ENCODE measurements at places on chromosomes 16 and 17. TPM values are rescaled to one million over a fixed set of nuclear protein-coding genes. Genes with fewer than 3 reads are reported as not detected.

Gene SCNN1G
- 4.2 TPM for polyA plus RNA-seq

Gene MPP2
- polyA plus RNA-seq, result 4.8 TPM

Gene CXCL16
- polyA plus RNA-seq, result 14.3 TPM

Gene CD300H
- not detected for polyA plus RNA-seq

Gene PPP4C
- 66.6 TPM for polyA plus RNA-seq

Gene CCL8
- 0.51 TPM for polyA plus RNA-seq

Gene GNAO1
- 30.3 TPM for polyA plus RNA-seq

Gene TBX2
- polyA plus RNA-seq, result 155 TPM

DNA sequence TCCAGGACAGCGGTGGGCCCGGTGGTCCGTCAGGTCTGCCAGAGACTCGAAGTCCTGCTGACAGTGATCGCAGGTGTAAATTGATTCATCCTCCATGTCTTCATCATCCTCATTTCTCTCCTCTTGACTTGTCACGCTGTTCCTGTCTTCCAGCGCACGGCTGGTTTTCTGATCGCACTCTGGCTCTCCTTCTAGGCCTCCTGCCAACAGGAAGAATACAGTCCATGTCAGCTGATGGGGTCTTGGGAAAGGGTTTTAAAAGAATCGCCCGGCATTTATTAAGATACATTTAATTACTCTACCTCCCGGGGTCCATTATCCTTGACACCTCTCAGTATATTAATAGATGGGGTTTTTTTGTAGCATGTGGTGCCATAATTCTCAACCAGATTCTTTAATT lies 125.1 kb downstream of the ZNF423 start:
- no peak for DNase-seq

- no peak for DNase-seq
Measured at GRCh38 chr17:77145612-77146245, 5.0 kb downstream of the SEC14L1 start.

GRCh38 chr16:68005786-68006286 lies 6.6 kb upstream of the DPEP2 start:
- no peak for DNase-seq

DNA sequence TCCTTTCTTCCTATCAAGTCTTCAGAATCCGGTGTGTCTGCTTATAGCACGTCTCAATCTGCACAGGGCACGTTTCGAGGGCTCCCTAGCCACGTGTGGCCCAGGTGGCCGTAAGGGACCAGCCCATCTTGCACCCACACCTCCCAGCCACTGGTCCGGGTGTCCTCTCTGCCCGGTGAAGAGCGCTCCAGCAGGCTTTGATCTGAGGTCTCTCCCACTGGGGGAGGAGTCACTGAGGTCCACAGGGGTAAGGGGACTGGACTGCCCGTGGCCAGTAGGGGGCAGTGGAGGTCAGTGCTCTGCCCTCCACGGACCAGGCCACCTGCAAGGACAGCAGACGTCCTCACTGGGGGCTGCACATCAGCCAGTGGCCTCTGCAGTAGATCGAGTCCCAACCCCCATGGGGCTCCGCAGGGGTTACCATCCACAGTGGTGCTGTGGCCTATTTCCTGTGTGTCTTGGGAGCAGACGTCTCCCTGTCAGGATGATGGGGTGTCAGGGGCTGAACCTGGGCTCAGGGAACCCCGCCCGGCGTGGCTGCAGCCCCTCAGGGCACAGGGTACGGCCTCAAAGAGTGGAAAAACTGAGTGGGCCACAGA lies 204.1 kb upstream of the CIBAR2 start:
- DNase-seq, result peak; percentile 55

- DNase-seq, result no peak
Measured at GRCh38 chr16:85935391-85935973, 36.5 kb downstream of the IRF8 start.

DNA sequence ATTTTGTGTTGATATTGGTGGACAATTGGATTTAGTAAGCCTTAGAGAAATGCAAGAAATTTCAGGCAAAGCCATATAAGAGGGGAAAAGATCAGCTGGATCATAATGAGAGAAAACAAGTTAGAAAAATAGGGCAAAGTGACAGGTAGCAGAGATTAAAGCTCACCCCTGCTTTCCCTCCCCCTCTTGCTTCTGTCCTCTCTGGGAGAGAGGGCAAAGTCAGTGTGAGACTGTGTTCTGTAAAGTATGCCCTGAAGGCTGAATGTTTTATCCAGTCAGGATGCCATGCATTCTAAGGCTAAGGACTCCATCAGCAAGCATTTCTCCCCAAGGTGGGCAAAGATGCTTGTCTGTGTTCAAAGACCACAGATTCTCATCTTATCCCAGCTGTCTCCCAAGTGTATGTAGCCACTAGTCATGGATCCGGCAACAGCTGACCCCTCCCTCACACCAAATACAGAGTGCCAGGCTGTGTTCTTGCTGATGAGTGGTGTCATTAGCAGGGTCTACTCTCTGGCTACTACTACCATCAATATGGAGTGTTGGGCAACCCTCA lies 136.2 kb upstream of the DNAH9 start:
- no peak for DNase-seq

DNA sequence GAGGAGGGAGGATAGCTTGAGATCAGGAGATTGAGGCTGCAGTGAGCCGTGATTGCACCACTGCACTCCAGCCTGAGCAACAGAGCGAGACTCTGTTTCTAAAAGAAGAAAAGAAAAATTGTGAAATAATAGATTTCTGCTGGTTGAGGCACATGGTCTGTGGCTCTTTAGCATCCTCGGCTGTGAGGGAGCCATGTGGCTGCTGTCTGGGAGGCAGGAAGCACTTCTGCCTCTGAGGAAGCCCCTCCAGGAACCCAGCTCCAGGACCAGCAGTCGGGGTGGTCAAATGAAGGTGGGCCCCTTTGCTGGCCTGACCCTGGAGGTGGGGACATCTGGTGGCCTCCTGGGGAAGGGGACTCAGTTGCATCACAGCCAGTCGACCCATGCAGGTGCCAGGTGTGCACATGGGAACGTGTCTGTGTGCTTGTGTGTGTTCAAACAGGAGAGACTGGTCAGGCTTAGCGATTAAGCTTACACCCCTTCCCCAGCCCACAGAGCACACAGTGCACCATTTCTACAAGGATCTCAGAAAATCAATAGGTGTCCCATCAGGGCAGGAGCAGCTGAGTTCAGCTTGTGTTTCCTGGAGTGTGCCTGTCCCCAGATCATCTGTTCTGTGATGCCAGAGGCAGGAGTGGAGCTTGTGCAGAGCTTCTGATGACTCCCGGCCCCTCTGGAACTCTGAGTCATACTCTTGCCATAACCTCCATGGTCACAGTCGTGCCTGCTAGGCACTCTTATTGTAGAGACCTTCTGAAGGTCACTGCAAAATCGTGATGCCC lies 24.3 kb upstream of the MGAT5B start:
- no peak for DNase-seq

- no peak for DNase-seq
Measured at GRCh38 chr17:76253841-76254240, 11.3 kb upstream of the UBALD2 start.

DNA sequence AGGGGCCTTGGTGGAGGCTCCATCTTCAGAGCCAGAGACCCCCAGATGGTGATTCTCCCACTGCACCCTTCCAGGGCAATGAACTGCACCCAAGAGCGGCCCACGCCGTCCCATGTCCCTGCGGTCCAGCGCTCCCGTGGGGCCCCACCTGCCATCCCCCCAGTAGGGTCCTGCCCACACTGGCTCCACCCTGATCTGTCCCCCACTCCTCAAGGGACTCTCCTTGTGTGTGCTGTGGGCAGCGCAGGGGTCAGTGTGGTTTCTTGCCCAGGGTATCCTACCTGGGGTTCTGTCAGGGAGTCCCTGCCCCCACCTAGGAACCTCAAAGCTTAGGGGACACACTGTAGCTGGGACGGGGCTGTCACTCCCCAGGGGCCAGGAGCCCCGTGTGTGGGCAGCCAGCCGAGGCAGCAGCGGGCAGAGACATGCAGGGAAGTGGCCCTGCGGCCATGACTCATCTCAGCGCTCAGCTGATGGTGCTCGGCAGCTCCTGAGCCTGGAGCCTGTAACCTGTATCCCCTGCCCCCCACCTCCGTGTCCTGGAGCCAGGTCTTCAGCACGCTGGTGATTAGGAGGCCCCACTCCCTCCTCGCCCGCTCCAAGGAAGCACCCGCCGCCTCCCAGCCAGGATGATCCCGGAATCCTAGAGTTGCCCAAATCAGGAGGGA lies 35.7 kb upstream of the SSTR5 start:
- no peak for DNase-seq

DNA sequence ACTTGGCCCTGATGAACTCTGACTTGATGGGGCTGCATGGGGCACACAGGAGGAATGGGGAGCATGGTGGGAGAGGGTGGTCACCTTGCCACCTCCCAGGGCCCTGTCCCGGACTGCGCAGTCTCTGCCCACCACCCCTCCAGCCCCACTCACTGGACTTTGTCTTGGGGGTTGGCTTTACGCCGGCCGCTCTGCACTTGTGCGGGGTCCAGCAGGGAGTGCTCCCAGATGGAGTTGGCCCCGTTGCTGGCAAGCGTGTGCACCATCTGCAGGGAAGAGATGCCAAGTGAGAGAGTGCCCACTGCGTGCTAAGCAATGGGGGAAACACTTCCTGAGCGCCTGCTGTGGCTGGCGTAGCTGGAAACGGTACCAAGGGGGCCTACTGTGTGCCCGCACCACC lies 6.7 kb downstream of the GIT1 start:
- DNase-seq, result no peak

GRCh38 chr17:48471817-48472410 lies 41.9 kb upstream of the SKAP1 start:
- no peak for DNase-seq

DNA sequence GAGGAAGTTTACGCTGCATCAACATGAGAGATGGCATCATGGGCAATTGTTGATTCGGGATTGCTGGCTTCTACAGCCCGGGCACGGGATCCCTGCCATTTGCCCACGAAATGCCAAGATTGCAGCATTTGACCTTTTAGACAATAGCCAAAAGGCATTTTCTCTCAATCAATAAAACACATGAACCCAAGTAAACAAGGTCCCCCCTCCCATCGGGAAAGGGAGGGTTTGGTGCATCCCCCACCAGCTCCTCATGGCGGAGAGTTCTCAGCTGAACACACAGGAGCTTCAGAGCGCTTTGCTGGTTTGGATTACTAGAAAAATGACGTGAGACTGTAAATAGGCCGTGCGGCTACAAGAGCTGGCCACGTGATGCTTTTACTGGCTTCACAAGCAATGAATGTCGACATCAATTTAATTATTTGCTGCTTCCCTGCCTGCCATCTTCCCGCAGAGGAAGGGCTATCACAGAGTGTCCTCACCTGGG lies 147.6 kb downstream of the C16orf95 start:
- DNase-seq, result no peak

DNA sequence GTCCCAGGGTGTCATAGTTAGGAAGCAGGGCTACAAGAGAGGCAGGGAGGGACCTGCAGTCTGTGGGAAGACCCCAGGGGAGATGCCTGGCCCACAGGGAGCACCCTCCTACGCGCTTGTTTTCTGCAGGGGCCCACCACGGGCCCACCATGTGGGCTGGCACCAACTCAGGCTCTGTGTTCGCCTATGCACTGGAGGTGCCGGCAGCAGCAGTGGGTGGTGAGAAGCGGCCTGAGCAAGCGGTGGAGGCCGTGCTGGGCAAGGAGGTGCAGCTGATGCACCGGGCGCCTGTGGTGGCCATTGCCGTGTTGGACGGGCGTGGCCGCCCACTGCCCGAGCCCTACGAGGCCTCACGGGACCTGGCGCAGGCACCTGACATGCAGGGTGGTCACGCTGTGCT lies 15.0 kb downstream of the LLGL1 start:
- DNase-seq, result no peak

DNA sequence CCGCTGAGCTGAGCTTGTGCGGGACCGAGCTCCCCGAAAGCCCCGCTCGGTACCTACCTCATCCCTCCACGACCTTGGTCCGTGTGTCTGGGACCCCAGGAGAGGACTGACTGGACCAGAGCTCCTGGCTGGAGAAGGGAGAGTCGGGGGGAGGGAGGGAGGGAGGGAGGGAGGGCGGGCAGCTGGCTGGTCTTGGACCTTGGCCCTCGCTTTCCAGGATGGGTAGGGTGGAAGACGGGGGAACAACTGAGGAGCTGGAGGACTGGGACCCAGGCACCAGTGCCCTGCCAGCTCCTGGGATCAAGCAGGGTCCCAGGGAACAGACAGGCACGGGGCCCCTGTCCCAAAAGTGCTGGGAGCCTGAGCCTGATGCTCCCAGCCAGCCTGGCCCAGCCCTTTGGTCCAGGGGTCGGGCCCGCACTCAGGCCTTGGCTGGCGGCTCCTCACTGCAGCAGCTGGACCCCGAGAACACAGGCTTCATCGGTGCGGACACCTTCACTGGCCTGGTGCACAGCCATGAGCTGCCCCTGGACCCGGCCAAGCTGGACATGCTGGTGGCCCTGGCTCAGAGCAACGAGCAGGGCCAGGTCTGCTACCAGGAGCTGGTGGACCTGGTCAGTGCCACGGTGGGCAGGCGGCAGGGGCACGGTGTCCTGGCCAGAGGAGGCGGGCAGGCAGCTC lies 553 bp downstream of the RHBDL1 start:
- DNase-seq, result no peak

- DNase-seq, result no peak
Measured at GRCh38 chr16:71356051-71356740, 2.3 kb upstream of the CALB2 start.

Data from left lung (tissue), 14 donors.